Right renal pelvis (tissue), 4 donors: ENCODE measurements at places on chromosomes 5 and 9. TPM values are rescaled to one million over a fixed set of nuclear protein-coding genes. Genes with fewer than 3 reads are reported as not detected.

Gene TAS2R1
- 0.21 TPM for polyA plus RNA-seq

Gene DDX4
- polyA plus RNA-seq, result 0.10 TPM

Gene LRRC19
- polyA plus RNA-seq, result 18.1 TPM

DNA sequence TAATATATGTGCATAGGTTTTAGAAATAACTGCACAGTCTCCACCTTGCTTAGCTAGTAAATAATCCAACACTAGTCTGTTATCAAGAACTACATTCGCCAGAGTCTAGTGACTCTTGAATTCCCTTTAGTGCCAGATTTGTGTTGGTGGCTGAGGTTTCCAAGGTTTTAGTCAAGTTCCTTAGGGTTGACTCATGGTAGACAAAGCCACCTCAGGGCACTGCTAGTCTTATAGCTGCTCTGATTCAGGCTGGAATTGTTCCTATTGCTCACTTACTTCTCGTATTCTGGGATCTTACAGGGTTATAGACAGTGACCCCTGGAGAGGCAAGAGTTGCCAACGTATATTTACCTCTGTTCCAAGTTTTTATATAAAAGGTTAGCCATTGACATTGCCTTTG lies 1369.8 kb upstream of the CDH9 start:
- no peak for DNase-seq

Gene SHROOM1
- polyA plus RNA-seq, result 19.2 TPM

Gene SEPTIN8
- polyA plus RNA-seq, result 83.3 TPM

Gene PCDHGB1
- polyA plus RNA-seq, result 2.1 TPM

DNA sequence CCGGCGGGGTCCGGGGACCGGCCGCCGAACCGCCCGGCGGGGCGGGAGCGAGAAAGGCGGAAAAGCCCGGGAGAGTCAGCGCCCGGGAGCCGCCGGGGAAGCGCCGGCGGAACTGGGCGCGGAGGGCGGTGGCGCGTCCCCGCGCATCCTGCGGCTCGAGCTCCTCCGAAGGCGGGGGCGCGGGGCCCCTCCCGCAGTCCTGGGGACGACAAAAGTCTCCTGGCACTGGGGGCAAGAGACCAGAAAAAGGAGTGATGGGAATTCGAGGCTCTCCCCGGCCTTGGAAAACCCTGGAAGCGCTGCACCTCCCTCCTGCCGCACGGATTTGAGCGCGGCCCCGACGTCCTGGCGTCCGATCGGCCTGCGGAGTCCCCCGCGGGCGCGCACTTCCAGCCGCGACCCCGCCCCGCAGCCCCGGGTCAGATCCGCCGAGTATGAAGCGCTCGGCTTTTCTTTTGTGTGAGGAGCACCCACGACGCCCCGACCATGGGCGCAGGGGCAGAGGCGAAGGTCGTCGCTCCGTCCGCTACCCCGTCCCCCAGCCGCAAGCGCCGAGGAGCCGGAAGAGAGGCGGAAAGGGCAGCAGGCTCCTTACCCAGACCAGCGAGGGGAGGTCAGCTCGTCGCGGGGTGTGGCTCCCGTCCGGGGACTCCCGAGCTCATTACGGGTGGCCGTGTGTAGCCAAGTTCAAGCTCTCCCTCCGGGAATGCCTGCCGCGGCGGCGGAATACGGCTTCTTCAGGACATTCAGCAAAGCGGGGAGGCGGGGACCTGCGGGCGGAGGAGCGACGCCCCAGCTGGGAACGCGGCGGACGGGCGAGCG lies at the start of gene EPB41L4A:
TSS of gene EPB41L4A (minus strand) at position 114 of the 822 bp plus-strand sequence. CDS start 238 bp downstream, outside the sequence.
- DNase-seq, result peak; percentile 60

DNA sequence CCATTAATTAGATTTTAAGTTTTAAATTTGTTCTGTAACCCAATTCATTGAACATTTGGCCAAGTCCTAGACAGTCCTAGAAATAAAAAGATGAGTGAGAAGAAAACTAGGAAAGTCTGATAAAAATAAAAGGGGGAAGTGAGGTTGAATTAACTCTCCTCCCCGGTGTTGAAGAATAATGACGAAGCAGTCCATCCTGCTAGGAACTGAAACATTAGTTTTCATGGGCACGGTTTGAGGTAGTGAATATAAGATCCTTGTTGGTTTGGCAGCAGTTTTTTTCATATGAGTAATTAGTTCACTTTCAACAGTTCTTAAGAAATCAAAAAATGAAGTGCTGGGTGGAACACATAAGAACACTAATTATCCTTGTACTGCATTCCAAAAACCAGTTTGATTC lies 103.1 kb downstream of the MTREX start:
- no peak for DNase-seq

DNA sequence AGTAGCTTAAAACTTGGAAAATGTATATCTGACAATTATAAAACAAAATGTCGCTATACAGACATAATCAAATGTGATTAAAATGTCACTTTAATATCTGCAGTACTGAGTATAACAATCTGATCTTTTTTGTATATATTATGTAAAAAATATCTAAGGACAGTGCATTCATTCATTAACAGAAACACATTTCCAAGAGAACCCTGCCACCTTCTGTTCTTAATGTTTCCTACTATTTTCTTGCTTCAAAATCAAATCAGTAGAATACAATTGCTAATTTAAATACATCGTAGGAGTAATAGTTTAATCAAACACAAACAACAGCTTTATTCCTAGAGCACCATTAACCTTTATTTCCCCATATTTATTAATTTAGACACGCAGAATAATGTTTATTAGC lies 142.6 kb upstream of the ST8SIA4 start:
- no peak for DNase-seq

GRCh38 chr5:97544678-97545077 lies 361.6 kb upstream of the RIOK2 start:
- DNase-seq, result no peak

DNA sequence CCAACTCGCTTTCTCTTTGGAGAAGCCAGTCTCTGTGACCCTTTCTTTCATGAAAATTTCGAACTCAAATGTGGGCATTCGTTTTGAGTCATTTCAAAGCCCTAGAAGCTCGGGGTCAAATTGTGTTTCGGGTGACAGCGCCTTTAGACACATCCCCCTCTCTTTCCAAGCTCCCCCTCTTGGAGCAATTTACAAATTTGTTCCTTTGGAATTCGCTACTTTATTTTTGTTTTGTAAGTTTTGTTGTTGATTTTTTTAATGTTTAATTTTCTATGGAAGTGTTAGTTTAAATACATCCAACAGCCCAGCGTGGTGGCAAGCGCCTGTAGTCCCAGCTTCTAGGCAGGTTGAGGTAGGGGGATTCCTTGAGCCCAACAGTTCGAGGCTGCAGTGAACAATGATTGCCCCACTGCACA lies 4.6 kb upstream of the BARX1 start:
- no peak for DNase-seq

- no peak for DNase-seq
Measured at GRCh38 chr5:170843870-170844269, 17.9 kb upstream of the RANBP17 start.

Gene CTXN3
- not detected for polyA plus RNA-seq

Gene SPACA9
- 9.9 TPM for polyA plus RNA-seq

- no peak for DNase-seq
Measured at GRCh38 chr9:115439641-115440040, 321.7 kb upstream of the TNC start.

GRCh38 chr5:178839319-178839704 lies 20.4 kb upstream of the ZNF354B start:
- DNase-seq, result peak; percentile 18

DNA sequence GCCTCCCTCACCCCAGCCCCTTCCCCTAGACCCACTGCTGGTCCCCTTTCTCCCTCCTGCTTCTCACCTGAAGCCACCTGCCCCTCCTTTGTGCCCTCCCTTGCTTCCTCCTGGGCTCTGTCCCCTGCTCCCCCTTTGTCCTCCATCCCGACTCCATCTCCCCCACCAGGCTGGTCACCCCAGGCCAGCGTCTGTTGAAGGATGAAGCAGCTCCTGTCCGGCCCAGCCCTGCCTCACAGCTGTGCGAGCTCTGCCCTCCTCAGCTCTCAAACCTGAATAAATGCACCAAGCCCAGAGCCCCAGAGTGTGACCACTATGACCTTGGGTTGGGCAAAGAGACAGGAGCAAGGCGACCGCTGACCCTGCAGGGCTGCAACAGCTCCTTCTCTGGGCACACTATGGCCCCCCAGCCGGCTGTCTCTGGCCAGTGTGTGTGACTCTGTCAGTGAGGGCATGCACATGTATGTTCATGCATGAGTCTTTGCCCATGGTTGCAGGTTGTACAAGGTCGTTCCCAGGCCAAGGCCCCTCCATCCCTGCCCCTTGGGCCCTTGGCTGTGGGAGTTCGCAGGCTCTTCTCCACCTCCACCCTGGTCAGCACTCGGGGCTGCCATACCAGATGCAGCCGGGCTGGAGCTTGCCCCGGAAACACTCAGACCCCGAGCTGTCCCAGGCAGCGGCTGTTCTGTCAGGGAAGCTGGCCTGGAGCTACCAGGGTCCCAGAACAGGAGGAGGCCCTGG lies 3.3 kb downstream of the LCN12 start:
- DNase-seq, result no peak

GRCh38 chr5:117177302-117177701 lies 602.7 kb upstream of the SEMA6A start:
- no peak for DNase-seq

Gene ECSCR
- polyA plus RNA-seq, result 25.6 TPM

Gene CDO1
- polyA plus RNA-seq, result 25.0 TPM

GRCh38 chr5:180646289-180646962 lies 3.0 kb downstream of the FLT4 start:
- DNase-seq, result no peak

- DNase-seq, result no peak
Measured at GRCh38 chr5:172899436-172899835, 59.8 kb upstream of the RPL26L1 start.

DNA sequence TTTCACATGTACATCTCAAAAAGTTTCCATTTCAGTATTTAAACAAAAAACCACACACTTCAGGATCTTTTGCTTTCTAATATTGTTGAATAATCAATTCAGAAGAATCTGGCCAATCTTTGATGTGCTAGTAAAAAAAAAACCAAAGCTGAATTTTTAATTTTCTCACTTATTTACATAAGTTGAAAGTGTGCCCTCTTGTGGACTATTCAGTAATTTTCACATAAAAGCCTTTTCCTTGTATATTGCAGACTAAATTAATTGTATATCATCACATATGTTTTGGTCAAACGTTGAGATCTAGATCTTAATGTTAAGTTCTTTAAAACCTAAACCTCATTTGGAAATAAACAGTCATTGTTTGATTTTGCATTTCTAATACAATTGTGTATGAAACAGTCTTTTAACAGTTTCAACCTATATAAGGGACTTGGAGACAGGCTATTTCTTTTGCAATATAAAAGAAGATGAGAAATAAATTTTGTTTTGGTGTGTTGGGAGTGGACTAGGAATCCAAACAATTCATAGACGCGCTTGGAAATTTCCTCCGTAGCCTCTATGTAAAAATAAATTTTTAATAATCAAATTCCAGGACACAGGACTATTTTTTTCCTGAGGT lies 68.1 kb downstream of the NIPBL start:
- peak; percentile 36 for DNase-seq

DNA sequence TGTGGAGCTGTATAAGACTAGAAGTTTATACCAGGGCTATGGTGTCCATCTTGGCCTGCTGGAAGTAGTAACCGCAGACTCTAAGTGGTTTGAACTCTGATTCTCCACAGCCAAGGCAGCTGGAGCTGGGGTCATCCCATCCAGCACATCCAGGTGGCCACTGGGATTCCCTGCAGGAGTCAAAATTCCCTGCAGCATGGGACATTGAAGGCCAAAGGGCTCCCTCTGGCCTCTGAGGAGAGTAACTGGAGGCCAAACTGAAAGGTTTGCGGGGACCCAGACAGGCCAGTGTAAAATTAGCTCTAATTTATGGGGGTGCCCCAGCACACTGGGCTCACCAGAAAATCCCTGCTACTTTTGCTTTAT lies 12.2 kb upstream of the PRXL2C start:
- DNase-seq, result no peak

Gene PCDHGB3
- 1.9 TPM for polyA plus RNA-seq

Gene IRGM
- polyA plus RNA-seq, result 0.74 TPM

- DNase-seq, result no peak
Measured at GRCh38 chr9:127330501-127330900, 65.9 kb downstream of the GARNL3 start.
